ENCODE measurements at places on chromosomes 7 and 10.

DNA sequence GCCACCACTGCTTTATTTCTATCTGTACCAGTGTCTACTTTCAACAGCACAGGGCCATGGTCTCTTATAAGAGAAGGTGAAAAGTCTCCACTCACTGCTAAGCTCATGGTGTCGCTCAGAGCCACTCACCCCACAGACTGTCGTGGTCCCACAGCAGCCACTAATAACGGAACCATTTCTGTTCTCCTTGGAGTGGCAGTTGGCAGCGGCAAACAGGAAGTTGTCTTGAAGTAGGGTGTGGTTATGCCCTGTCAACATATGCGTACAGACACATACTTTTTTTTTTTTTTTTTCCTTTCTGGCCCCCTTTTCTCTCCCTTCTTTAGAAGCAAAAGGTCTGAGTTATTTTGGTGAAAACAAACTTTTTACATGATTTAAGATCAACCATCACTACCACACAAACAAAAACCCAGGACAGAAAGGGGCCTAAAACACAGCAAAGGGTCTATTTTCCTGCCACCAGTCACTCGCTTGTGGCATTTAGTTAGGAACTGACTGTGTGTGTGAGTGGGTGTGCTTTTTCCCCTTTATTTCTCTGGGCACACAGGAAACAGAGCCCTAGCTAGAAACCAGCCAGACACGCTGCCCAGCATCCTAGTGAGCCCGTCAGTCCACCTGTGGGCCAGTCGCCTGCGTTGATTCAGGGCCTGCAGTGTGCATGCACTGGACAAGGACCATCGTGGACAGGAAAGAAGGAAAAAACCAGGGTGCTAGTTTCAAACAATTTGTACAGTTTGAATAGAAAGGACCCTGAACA is 96.7 kb upstream of the EFCAB10 start:
- DNase-seq, result peak; percentile 52

DNA sequence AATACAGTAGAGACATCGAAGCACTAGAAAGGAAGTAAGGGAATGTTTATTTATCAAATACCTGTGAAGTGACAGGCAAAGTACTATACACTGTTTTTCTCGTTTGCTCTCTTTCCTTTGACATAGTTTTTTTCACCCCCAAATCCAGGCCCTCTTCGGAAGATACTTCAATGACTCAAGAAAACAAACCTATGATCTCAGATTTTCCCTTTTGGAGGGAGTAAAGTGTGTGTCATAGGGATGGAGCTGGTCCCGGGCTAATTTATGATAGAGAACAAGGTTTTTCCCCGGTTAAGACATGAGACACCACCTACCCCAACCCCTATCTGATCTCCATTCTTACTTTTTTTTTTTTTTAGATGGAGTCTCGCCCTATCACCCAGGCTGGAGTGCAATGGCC is 61.7 kb downstream of the MAP3K8 start:
- no peak for DNase-seq

DNA sequence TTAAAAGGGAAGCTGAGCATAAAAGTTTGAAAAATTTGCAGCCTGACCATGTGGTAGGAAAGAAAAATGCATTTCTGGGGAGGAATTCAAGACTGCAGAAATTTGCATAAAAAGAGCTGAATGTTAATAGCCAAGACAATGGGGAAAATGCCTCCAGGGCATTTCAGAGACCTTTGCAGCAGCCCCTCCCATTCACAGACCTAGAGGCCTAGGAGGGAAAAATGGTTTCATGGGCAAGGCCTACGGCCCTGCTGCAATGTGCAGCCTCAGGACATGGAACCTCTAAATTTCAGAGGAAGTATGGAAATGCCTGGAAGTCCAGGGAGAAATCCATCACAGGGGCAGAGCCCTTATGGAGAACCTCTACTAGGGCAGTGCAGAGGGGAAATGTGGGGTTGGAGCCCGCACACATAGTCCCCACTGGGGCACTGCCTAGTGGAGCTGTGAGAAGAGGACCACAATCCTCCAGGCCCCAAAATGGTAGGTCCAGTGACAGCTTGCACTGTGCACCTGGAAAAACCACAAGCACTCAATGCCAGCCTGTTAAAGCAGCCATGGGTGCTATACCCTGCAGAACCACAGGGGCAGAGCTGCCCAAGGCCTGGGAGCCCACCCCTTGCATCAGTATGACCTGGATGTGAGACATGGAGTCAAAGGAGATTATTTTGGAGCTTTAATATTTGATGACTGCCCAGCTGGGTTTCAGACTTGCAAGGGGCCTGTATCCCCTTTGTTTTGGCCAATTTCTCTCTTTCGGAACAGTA is 243.8 kb downstream of the DNAJB9 start:
- no peak for DNase-seq

- DNase-seq, result no peak
Measured at GRCh38 chr7:142963993-142964392, 1.8 kb upstream of the KEL start.

DNA sequence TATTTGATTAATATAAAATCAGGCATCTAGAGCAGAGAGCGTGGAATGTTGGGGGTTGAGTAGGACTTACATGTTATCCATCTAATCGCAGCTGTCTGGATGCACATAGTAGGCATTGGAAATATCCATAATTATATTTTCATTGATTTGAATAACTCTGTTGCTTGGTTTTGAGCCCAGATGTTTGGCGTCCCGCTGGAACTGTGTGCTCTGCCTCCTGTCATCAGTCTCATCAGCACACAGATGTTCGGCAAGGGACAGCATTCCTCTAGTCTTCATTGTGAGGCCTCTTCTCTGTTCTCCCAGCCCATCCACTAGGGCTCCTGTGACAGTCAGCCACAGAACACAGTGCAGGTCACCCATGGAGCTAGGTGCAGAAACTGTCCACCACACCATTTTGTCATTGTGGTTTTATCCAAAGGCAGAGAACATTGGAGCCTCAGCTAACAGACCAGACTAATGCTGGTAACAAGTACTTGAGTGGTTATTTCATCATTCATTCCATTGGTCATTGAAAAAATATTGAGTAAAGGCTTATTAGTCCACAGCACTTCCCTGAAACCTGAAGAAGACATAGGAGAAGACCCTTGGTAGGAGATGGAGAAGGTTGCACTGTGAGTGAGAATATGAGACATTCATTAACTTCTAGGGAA is 927.4 kb downstream of the LRMDA start:
- DNase-seq, result no peak

- DNase-seq, result no peak
Measured at GRCh38 chr7:150311146-150311545, 12.0 kb upstream of the LRRC61 start.

DNA sequence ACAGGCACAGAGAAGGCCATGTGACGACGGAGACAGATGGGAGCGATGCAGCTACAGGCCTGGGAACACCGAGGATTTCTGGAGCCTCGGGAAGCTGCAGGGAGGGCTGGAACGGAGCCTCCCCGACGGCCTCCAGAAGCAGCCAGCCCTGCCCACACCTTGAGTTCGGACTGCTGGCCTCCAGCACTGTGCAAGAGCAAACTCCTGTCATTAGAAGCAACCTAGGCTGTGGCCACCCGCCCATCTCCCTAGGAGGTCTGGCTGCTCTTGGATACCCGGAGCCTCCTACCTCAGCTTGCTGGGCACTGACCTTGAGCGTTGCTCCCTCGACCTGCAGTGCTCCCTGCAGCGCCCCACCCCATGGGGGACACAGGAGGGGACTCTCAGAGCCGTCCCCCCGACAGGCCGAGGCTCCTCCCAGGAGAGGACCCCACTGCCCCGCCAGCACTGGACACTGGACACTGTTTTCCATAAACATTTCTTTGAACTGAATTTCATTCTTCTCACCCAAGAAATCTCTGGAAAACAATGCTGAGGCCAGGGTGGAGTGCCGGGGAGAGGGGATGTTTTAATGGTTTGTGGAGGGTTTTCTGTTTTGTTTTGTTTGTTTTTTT is 22.5 kb upstream of the TNRC18 start:
- DNase-seq, result no peak

DNA sequence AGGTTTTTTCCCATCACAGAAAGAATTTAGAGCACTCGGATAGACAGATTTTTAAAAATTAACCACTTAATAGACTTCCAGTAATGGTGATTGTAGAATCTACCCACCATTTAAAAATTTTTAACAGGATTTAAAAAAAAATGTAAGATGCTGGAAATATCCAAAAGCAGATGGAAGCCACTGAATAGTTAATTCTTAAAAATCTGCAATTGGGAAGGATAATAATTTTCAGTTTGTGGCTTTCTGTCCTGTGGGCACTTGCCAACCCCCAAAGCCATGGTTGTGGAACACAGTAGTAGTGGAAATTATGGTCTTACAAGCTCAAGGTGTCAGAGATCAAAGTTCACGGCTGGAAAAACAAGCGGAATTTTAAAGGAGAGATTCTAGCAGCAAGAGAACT is 101.0 kb upstream of the SP4 start:
- no peak for DNase-seq

DNA sequence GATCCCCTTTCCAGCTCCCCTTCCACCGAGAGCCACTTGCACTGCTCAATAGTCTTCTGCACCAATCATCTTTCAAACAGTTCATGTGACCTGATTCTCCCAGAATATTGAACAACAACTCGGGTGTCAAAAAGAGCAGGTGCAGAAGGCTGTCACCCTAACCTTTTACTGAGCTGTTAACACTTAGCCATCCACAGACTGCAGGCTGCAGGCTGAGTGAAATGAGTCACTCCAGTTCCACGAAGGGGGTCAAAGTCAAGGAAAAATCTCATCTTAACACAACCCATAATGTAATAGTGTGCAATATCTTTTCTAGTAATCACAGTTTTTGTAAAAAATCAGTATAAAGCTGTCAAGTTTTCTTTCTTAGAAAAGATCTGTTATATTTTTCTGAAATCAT is 63.1 kb downstream of the MTPAP start:
- DNase-seq, result no peak

DNA sequence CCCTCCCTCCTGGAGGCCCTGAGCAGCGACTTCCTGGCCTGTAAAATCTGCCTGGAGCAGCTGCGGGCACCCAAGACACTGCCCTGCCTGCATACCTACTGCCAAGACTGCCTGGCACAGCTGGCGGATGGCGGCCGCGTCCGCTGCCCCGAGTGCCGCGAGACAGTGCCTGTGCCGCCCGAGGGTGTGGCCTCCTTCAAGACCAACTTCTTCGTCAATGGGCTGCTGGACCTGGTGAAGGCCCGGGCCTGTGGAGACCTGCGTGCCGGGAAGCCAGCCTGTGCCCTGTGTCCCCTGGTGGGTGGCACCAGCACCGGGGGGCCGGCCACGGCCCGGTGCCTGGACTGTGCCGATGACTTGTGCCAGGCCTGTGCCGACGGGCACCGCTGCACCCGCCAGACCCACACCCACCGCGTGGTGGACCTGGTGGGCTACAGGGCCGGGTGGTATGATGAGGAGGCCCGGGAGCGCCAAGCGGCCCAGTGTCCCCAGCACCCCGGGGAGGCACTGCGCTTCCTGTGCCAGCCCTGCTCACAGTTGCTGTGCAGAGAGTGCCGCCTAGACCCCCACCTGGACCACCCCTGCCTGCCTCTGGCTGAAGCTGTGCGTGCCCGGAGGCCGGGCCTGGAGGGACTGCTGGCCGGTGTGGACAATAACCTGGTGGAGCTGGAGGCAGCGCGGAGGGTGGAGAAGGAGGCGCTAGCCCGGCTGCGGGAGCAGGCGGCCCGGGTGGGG is 2.2 kb downstream of the TRIM56 start:
- DNase-seq, result no peak
